ENCODE measurements at places on chromosomes 11 and 22. TPM values are rescaled to one million over a fixed set of nuclear protein-coding genes. Genes with fewer than 3 reads are reported as not detected.

- no peak overlapping the region for H3K27ac ChIP-seq
- no peaks in the 10 kb centered on the region for H3K27me3 ChIP-seq
- H3K36me3 ChIP-seq, result no peaks in the 10 kb centered on the region
- no peaks in the 10 kb centered on the region for H3K4me1 ChIP-seq
- no peak overlapping the region for H3K4me3 ChIP-seq
Measured at GRCh38 chr22:29199702-29200400, 5.8 kb upstream of the EMID1 start.

OR6A2 gene
- not detected for total RNA-seq

GRCh38 chr22:20751185-20751851, 22.6 kb upstream of the SERPIND1 start:
- DNase-seq, result no peak
- no peaks in the 10 kb centered on the region for H3K27me3 ChIP-seq
- no peak overlapping the region for H3K4me3 ChIP-seq
- H3K4me1 ChIP-seq, result no peaks in the 10 kb centered on the region

DNA sequence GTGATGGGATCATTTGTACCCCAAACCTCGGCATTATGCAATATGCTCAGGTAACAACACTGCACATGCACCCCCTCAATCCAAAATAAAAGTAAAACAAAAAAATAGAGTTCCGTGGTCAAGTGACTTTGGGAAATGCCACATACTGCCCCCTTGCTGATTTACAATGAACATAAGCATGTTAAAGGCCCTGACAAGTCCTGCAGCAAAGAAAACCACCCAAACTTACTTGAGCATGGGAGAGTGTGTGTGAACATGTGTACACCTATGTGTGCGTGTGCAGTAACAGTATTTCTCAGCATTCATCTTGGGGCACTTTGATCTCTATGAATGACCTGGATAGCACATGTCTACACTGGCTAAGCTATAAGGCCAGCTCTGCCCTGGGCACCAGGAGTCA, 15.8 kb upstream of the IGSF22 start:
- H3K4me3 ChIP-seq, result no peak overlapping the region
- no peaks in the 10 kb centered on the region for H3K36me3 ChIP-seq
- no peaks in the 10 kb centered on the region for H3K4me1 ChIP-seq
- H3K27ac ChIP-seq, result no peak overlapping the region
- no peaks in the 10 kb centered on the region for H3K27me3 ChIP-seq
- no peak for DNase-seq

DNA sequence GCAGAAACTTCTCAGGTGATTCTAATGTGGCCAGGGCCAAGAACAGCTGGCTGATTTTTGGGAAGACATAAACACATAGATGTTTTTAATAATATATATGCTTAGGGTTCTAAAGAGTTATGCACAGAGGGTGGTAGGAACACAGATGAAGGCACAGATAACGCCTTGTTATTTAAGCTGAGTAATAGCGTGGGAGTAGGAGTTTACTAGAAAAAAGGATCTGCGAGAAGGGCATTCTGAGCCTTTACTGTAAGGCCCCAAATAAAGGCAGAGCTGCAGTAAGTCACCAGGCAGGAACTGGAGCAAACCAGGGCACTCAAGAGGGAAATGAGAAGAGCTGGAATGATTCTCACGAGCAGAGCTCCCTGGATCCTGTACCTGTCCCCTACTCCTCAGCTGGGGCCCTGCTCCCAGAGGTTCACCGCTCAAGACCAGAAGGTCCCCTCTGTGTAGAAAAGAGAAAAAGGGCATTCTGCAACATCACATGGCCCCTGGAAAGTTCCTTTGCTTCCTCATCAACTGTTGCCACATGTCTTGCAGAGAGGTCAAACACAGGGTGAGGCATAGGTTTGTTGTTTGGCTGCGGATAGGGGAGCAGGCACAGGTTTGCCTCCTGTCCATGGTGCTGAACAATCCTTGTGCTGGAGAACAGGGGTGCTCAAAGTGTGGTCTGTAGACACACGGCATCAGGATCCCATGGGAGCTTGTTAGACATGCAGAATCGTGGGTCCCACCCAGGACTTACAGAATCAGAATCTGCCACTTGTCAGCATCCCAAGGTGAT, 125.7 kb downstream of the TENM4 start:
- DNase-seq, result no peak
- no peak overlapping the region for H3K4me3 ChIP-seq
- no peaks in the 10 kb centered on the region for H3K36me3 ChIP-seq
- H3K27ac ChIP-seq, result no peak overlapping the region
- no peaks in the 10 kb centered on the region for H3K27me3 ChIP-seq

TENM4 gene
- 3.8 TPM for total RNA-seq

MOGAT2 gene
- total RNA-seq, result not detected

GRCh38 chr11:74397501-74398243, 561 bp downstream of the PGM2L1 start:
- H3K4me3 ChIP-seq, result peak overlapping the region; percentile 86
- H3K36me3 ChIP-seq, result no peaks in the 10 kb centered on the region
- peaks cover 6% of the 10 kb centered on the region for H3K4me1 ChIP-seq
- H3K27ac ChIP-seq, result peak overlapping the region; percentile 91
- no peaks in the 10 kb centered on the region for H3K27me3 ChIP-seq

MMP12 gene
- not detected for total RNA-seq

DNA sequence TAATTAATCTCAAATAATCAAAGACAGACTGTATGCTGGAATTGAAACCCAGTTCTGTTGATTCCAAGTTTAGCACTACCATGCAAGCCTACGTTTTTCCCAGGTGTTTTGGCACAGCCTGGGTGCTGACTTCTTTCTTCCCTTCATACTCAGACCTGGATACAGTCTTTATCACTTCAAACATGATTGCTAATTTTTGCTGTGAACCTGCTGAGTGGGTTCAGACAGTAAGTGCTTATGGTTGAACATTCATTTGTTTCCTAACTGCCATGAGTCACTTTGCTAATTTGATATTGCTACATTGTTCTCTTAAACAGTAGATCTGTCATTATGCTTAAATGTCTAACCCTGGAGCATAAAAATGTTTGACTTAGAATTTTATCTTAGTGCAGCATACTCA, 12.2 kb downstream of the PAAF1 start:
- no peaks in the 10 kb centered on the region for H3K27me3 ChIP-seq
- no peaks in the 10 kb centered on the region for H3K4me1 ChIP-seq
- H3K4me3 ChIP-seq, result no peak overlapping the region
- H3K36me3 ChIP-seq, result peaks cover 11% of the 10 kb centered on the region
- H3K27ac ChIP-seq, result no peak overlapping the region

DNA sequence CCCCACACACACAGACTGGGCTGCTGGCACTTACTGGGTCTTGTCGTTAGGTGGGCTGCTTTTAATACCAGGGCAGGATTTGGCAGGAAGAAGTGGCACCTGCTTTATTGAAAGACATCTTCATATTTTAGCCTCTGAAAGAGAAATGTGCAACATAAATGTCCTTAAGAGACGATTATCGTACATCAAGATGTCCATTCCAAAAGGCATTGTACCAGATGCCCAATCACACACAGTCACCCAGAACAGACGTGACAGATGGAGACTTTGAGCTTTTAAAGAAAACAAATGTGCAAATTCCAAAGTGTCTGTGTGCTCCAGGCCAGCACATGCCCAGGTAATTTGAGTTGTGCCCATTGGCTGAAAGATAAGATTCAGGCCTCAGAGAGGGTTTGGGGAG, 155.7 kb downstream of the RRAS2 start:
- no peak overlapping the region for H3K4me3 ChIP-seq
- no peaks in the 10 kb centered on the region for H3K27me3 ChIP-seq
- DNase-seq, result no peak
- H3K36me3 ChIP-seq, result no peaks in the 10 kb centered on the region
- H3K4me1 ChIP-seq, result no peaks in the 10 kb centered on the region

DNA sequence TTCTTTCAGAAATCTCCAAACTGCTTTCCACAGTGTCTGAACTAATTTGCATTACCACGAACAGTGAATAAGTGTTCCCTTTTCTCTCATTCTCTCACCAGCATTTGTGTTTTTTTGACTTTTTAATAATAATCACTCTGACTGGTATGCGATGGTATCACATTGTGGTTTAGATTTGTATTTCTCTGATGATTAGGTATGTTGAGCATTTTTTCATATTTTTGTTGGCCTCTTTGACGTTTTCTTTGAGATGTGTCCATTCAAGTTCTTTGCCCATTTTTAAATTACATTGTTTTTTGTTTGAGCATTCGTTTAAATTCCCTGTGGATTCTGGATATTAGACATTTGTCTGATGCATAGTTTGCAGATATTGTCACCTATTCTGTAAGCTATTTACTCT, 1639.6 kb upstream of the TENM4 start:
- H3K27me3 ChIP-seq, result no peaks in the 10 kb centered on the region
- DNase-seq, result no peak
- no peaks in the 10 kb centered on the region for H3K36me3 ChIP-seq
- H3K4me3 ChIP-seq, result no peak overlapping the region
- no peaks in the 10 kb centered on the region for H3K4me1 ChIP-seq

- no peaks in the 10 kb centered on the region for H3K36me3 ChIP-seq
- H3K27me3 ChIP-seq, result no peaks in the 10 kb centered on the region
- no peak overlapping the region for H3K4me3 ChIP-seq
- H3K27ac ChIP-seq, result no peak overlapping the region
- no peaks in the 10 kb centered on the region for H3K4me1 ChIP-seq
Measured at GRCh38 chr22:29103121-29103520, 30.3 kb downstream of the KREMEN1 start.

- no peak for DNase-seq
- no peak overlapping the region for H3K27ac ChIP-seq
- no peaks in the 10 kb centered on the region for H3K27me3 ChIP-seq
- no peaks in the 10 kb centered on the region for H3K4me1 ChIP-seq
- H3K36me3 ChIP-seq, result peaks cover 54% of the 10 kb centered on the region
- no peak overlapping the region for H3K4me3 ChIP-seq
Measured at GRCh38 chr22:37060801-37061610, 9.5 kb downstream of the KCTD17 start.

DNA sequence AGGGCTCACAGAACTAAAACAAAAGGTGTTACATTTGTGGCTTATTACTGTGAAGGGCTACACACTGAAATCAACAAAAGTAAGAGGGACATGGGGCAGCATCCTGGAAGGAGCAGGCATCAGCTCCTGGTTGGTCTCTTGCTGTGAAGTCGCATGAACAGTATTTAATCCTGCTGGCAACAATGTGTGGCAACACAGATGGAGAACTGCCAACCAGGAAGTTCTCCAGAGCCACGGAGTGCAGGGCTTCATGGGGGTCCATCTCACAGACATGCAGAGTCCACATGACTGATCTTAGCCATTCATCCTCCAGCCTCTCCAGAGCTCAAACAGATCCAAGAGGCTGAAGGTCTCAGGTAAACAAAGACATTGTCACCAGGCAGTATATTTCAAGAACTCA, 32.8 kb upstream of the FGF3 start:
- no peaks in the 10 kb centered on the region for H3K27me3 ChIP-seq
- no peaks in the 10 kb centered on the region for H3K4me1 ChIP-seq
- no peaks in the 10 kb centered on the region for H3K36me3 ChIP-seq
- no peak overlapping the region for H3K4me3 ChIP-seq

DNA sequence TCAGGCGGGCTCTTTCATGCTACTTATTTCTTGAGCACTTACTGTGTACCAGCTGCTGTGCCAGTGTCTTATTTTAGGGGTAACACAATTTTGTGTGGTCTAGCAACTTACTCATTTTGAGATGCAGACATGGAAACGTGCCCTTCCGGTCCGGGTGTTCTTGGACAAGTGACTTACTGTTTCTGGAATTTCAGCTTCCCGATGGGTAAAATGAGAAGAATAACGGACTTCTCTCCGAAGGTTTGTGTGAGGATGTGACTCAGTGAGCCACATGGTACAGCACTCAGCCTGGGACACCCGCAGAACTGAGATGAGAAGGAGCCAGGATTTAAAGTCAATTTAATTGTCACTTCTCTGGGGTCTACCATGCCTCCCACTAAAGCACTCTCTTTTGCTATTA, 114.5 kb upstream of the SYT13 start:
- no peaks in the 10 kb centered on the region for H3K36me3 ChIP-seq
- H3K4me3 ChIP-seq, result no peak overlapping the region
- peaks cover 11% of the 10 kb centered on the region for H3K27me3 ChIP-seq
- no peak for DNase-seq
- no peaks in the 10 kb centered on the region for H3K4me1 ChIP-seq

DNA sequence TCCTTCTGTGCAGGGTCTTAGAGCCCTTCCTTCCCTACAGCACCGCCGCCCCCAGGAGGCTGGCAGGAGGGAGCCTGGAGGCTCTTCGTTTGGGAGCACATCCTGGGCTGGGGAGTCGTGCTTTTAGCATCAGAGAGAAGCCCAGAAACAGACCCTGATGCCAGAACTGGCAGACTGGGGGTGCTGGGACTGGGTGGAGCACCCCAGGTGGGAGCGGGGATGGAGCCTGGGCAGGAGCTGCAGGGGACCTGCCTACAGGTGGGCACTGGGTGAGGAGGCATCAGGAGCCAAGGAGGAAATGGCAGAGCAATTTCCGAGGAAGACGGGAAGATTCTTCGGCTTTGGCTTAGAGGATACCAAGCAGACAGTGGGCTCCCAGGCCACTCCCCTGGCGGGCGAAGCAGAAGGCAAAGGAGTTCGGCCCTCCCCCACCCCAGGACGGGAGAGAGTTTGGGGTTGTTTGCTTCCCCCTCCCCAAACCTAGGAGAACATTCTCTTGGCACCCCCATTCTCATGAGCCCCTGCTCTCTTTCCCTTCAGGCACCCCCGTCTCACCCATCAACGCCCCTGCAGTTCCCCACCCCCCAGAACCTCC, 1.1 kb downstream of the SYT7 start:
- H3K4me3 ChIP-seq, result peak overlapping the region; percentile 53
- no peak overlapping the region for H3K27ac ChIP-seq
- no peak for DNase-seq
- no peaks in the 10 kb centered on the region for H3K36me3 ChIP-seq
- H3K27me3 ChIP-seq, result peaks cover 14% of the 10 kb centered on the region

DNA sequence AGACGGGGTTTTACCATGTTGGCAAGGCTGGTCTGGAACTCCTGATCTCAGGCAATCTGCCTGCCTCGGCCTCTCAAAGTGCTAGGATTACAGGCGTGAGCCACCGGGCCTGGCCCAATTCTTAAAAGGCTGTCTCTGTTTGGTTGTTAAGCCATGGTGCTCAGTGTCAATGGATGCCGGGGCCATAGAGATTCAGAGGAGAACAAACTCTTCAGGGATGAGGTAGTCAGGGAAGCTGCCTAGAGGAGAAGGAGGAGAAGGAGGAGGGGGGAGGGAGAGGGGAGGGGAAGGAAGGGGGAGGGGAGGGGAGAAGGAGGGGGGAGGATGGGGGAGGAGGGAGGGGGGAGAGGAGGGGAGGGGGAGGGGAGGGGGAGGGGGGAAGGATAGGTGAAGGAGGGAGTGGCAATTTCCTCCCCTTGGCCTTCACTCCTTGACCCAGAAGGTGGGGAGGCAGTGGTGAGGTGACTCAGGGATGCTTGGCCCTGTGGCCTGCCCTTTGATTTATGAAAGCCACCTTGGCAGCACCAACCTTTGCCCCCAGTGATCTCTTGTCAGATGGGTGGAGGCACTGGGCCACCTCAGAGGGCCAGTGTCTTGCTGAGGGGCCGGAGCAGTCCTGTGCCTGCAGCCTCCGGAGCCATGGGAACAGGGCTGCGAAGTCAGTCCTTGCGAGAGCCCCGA, at the start of gene C11orf86:
C11orf86 (plus strand) TSS at position 581 of the 681 bp plus-strand sequence; CDS start at position 640, 59 bp downstream.
- no peaks in the 10 kb centered on the region for H3K4me1 ChIP-seq
- H3K27ac ChIP-seq, result no peak within 1 kb of the TSS
- H3K27me3 ChIP-seq, result no peaks in the 10 kb centered on the region
- no peaks in the 10 kb centered on the region for H3K36me3 ChIP-seq
- DNase-seq, result no peak

HIC2 gene
- total RNA-seq, result 2.3 TPM

GPR83 gene
- 0.41 TPM for total RNA-seq
